ENCODE measurements at places on chromosomes 3 and 15.
A peak's percentile ranks its signal among the peaks of the same experiment; 100 is the strongest.

GRCh38 chr3:15512166-15512565, 9.3 kb downstream of the COLQ start:
- peak; percentile 22 for DNase-seq

DNA sequence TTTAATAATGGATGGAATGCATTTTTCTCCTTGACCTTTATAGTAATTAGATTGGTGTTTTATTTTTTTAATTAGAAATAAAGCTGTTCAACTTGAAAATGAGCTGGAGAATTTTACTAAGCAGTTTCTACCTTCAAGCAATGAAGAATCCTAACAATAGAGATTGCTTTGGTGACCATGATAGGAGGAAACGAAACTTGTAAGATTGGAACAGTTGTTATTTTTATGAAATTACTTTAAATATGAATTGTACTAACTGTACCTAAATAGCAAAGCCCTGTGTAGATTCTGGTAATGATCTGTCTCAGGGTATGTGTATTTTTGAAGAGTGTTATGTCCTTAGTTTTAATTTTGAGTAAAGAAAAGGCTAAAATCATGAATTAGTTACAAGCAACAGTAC, 44.4 kb downstream of the MFN1 start:
- DNase-seq = no peak

DNA sequence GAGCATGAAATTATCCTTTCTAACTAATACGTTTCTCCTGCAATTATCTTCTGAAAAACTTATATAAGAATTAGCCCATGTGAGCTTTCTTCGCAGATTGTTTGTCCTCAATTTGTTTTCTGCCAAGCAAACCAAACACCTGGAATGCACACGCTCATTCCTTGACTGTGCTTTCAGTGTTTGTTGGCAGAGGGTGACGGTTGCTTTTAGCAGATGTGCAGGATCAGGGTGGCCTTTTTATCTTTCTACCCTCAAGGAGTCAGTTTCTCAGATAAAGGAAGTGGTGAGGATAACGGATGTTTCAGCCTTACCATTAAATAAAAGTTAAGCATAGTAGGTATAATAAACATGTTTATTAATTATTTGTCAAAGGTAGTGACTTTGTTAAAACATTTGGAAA, 15.2 kb downstream of the ARPP21 start:
- no peak for DNase-seq

GRCh38 chr15:63506537-63507035, 2.2 kb downstream of the USP3 start:
- DNase-seq = peak; percentile 19

DNA sequence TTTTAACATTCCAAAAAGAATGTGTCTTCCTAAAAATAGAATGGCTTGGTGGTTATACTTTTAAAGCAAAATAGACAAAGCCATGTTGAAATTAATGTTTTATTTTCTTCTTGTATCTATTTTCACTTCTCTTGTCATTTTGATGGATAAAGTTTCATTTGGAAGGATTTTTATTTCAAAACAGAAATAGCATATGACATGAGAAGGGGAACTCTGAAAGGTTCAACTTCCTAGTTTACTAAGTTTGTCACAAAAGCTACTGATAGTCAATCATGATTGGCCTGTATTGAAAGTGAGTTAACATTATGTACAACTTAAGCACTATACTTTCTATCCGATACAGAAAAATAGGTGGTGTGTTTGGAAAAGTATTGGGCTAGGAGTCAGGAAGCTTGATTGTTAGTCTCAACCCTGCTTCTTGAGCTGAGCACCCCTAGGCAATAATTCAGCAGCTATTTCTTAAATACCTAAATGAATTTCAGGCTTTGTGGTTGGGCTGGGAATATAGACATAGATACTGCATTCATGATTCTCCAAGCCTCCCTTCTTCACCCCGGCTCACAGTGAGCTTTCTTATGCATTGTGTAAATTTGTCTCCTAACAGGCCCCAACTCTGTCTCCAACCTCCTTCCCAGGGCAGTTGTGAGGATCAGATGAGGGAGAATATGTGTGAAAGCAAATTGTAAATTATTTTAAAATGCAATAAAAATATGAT, 46.9 kb upstream of the CSPG4 start:
- DNase-seq = no peak

DNA sequence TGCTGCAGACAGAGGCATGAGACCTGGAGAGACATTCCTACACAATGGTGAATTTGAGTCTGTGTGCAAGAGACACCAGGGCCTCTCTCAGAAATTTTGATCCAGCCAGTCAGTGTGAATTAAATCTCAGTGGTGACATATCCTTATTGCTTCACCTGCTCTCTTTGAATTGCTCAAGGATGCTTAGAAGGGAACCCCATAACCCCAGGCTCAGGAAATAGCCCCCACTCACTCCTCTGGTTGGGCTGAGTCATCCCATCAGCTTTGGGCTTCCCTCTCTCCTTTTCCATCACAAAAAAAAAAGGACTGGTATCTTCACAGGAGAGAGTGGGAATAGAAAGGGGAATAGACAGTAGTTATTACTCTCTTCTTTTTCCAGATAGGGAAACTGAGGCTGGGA, 33.0 kb upstream of the LARS2 start:
- DNase-seq = no peak

DNA sequence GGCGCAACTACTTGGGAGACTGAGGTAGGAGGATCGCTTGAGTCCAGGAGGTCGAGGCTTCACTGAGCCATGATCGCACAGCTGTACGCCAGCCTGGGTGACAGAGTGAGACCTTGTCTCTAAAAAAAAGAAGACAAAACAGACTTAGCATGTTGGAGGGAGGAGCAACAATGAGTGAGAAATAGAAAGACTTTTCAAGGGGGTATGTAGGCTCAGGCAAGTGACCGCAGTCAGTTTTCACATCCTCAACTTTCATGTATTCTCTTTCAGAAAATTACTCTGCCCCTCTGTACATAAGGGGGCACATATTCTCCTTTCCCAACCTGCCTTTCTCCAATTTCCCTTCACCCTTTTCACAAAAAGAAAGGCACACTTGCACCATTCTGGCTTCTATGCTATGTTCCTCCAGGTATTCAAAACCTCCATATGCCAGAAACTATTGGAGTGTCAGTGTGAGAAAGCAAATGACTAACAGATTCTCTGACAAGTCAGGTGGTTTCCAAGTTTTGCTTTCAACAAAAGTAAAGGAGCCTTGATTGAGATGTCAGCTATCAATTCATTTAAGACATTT, 7.6 kb downstream of the NSUN3 start:
- DNase-seq = no peak

GRCh38 chr3:146550743-146551510, 6.5 kb upstream of the PLSCR1 start:
- DNase-seq = peak; percentile 89

- no peak for DNase-seq
Observed at GRCh38 chr3:29453284-29454001, 172.6 kb downstream of the RBMS3 start.

GRCh38 chr3:149701206-149701976, 43.6 kb upstream of the WWTR1 start:
- DNase-seq = no peak

GRCh38 chr15:42032376-42033213, 11.8 kb upstream of the PLA2G4E start:
- no peak for DNase-seq

- DNase-seq = no peak
Observed at GRCh38 chr15:89127054-89127702, 38.9 kb downstream of the ABHD2 start.

DNA sequence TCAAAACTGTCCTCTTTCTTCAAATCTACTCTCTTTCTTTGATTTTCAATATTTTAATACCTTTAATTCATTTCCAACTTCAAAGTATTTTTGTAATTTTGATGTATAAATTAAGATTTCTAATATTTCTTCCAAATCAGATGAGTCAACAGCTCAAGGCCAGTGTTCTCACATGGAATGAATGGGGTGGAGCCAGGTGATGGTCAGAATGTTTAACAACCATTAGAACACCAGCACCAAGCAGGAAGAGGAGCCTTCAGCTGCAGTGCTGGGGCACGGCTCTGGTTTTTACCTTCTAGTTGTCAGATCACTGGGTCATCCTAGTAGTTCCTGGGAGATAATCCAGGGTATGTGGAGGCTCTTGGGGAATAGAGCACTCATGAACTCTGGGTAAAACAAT, 494.5 kb upstream of the PDZRN3 start:
- DNase-seq = no peak

DNA sequence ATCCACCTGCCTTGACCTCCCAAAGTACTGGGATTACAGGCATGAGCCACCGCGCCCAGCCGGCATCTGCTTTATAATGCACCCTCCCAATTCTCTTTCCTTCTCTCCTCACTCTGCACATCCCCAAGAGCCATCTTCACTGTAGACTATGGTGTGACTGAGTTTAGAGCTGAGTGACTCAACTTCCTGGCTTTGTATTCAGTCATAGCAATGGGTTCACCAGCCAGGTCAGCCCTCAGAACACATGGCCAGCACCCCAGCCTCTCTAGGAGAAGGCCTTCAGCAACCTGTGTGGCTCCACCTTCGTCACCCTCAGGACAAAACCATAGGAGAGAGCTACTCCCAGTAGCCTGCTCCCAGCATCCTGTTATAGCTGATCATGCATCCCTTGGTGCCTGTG, 33.0 kb downstream of the ARID3B start:
- no peak for DNase-seq

DNA sequence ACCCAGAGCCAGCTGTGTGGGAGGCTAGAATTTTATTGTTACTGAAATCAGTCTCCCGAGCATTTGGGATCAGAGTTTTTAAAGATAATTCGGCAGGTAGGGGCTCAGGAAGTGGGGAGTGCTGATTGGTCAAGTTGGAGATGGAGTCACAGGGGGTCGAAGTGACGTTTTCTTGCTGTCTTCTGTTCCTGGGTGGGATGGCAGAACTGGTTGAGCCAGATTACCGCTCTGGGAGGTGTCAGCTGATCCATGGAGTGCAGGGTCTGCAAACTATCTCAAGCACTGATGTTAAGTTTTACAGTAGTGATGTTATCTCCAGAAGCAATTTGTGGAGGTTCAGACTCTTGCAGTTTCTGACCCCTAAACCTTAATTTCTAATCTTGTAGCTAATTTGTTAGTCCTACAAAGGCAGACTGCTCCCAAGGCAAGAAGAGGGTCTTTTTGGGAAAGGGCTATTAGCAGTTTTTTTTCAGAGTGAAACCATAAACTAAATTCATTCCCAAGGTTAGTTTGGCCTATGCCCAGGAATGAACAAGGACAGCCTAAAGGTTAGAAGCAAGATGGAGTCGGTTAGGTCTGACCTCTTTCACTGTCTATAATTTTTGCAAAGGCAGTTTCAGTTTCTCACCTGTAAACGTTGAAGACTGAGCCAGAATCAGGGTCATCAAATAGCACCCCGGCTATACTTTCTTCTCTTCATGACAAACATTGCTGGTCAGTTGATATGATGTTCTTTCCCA, 28.2 kb downstream of the FLNB start:
- no peak for DNase-seq

DNA sequence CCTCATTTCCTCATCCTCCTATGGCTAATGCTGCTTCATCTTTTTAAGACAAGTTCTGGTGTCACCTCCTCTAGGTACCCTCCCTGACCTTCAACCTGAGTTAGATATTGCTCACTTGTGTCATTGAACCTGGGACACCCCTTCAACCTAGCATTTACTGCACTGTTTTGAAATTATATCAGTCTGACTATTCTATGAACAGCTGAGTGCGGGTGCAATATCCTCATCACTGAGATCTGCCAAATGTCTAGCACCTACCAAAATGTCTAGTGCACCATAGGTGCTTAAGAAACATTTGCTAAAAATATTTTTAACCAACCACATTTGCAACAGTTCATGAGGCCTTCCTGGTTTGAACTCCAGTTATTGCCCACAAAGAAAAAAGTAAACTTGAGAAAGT, 34.5 kb downstream of the RETNLB start:
- no peak for DNase-seq

DNA sequence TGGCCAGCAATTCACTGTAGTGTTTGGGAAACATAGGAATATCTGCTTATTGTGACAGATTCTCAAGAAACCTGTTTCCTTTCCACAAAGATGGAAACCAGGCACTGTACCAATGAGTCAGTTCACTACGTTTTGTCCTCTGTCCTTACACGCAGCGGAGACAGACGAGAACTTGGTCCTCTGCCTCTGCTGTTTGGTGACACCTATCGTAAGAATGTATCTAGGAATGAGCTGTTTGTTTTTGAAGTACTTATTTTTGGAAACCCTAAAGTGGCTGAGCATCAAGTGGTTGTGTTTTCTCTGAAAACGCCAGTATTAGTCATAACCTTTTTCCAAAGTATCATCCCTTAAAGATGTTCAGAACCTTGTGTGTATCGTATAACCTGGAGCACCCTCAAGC, 93.0 kb downstream of the PGPEP1L start:
- peak; percentile 97 for DNase-seq

- DNase-seq = peak; percentile 10
Observed at GRCh38 chr15:59892985-59893384, 111.1 kb upstream of the FOXB1 start.

DNA sequence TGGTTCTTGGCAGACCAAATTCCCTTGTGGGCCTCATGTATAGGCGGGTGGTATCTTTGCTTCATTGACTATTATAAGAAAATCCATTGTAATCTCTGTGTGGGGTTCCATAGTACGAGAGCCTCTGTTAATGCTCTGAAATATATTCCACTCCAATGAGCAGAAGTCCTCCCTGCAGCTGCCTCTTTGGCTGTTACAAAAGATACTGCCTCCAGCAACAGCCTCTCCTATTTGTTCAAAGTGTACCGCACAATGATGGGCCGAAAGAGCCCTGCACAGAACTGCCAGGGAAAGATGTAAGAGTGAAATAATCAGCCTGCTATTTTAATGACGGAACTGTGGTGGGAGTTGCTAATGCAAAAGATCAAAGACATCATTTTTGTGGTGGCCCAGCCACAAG, 48.9 kb downstream of the GRK7 start:
- peak; percentile 75 for DNase-seq

GRCh38 chr3:56867671-56868070, 65.9 kb upstream of the ARHGEF3 start:
- DNase-seq = no peak

DNA sequence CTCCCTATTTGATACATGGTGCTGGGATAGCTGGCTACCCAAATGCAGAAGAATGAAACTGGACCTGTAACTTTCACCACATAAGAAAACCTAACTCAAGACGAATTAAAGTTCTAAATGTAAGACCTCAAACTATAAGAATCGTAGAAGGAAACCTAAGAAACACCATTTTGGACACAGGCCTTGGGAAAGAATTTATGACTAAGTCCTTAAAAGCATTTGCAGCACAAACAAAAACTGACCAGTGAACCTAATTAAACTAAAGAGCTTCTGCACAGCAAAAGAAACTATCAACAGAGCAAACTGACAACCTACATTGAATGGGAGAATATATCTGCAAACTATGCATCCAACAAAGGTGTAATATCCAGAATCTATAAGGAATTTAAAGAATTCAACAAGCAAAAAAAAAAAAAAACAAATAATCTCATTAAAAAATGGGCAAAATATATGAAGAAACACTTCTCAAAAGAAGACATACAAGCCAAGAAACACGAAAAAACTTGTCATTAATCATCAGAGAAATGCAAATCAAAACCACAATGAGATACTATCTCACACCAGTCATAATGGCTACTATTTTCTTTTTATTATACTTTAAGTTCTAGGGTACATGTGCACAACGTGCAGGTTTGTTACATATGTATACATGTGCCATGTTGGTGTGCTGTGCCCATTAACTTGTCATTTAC, 37.0 kb downstream of the HDGFL3 start:
- peak; percentile 68 for DNase-seq

Measured in astrocyte (in vitro differentiated cells and primary cell).